ENCODE measurements at places on chromosomes 3 and 15. TPM values are rescaled to one million over a fixed set of nuclear protein-coding genes. Genes with fewer than 3 reads are reported as not detected.
A peak's percentile ranks its signal among the peaks of the same experiment; 100 is the strongest.

DNA sequence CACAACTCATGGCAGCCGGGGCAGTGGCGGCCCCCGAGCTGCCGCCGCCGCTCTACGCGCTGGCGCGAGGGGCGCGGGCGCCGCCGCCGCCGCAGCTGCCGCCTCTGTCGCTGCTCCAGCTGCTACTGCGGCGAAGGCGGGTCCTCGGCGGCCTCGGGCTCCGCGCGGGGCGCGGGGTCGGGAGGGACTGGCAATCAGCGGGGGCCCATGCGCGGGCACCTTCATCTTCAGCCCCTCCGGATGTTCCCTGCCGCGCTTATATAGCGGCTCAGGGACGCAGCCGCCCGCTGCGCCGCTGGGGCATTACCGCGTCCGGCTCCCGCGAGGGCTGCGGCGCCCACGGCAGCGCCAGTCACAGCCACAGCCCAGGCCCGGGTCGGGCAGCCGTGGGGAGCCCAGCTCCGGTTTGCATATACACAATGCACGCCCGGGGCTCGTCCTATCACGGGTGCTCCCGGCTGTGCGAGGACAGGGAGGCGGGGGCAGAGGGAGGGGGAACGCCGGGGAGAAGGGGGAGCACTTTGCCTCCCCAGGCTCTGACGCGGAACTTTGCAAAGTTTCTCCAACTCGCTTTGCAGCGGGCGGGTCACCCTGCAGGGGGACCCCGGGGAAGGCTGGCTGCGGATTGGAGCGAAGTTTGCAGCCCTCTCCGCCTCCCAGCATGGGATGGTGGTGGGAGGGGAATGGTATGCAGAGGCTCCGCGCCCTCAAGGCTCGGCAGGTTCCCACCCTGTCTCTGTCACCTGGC lies at the start of gene VGLL3:
Gene VGLL3, minus strand, starts transcription at position 416 of the 748 bp plus-strand sequence. Its CDS starts 406 bp downstream, at position 10.
- no peak for DNase-seq
- peaks cover 10% of the 10 kb centered on the region for H3K27me3 ChIP-seq
- no peaks in the 10 kb centered on the region for H3K36me3 ChIP-seq
- peak within 1 kb of the TSS; percentile 63 for H3K4me3 ChIP-seq

DNA sequence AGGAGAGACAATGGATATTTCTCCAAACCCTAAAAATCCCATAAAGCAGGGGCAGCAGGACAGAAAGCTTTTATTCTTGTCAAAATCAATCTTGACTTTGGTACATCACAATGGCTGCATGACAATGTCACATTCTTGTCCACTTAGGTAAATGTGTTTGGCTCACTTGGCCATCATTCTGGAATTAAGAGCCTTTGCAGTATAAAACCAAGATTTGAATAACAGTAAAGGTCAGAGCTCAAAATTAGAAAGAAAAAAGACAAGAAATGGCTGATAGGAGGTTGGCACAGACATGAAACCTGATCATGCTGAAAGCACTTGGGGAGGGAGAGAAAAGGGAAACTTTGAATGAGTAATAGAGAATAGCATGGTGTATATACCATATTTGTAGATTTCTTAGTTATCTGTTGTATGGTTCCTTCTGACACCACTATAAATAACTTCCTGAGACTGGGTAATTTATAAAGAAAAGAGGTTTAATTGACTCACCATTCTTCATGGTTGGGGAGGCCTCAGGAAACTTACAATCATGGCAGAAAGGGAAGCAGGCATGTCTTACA lies 158.5 kb upstream of the SGO1 start:
- no peak overlapping the region for H3K27ac ChIP-seq
- no peaks in the 10 kb centered on the region for H3K4me1 ChIP-seq
- no peak for DNase-seq
- no peaks in the 10 kb centered on the region for H3K27me3 ChIP-seq
- H3K36me3 ChIP-seq = no peaks in the 10 kb centered on the region

GRCh38 chr3:39122813-39123212 lies 15.3 kb downstream of the TTC21A start:
- peaks cover 9% of the 10 kb centered on the region for H3K27me3 ChIP-seq
- no peaks in the 10 kb centered on the region for H3K36me3 ChIP-seq
- H3K4me3 ChIP-seq = no peak overlapping the region
- H3K4me1 ChIP-seq = peaks cover 10% of the 10 kb centered on the region
- no peak overlapping the region for H3K27ac ChIP-seq

DNA sequence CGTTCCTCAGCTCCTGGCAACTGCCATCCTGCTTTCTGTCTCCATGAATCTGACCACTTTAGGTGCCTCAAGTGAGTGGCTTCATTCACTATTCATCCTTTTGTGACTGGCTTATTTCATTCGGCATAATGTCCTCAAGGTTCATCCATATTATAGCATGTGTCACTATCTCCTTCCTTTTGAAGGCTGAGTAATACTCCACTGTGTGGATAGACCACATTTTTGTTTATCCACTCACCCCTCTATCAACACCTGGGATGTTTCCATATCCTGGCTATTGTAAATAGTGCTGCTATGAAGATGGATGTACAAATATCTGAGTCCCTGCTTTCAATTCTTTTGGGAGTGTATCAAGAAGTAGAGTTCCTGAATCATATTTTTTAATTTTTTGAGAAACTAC lies 98.8 kb downstream of the ADAMTS17 start:
- H3K36me3 ChIP-seq = no peaks in the 10 kb centered on the region
- no peaks in the 10 kb centered on the region for H3K4me1 ChIP-seq
- no peak for DNase-seq
- H3K4me3 ChIP-seq = no peak overlapping the region
- no peaks in the 10 kb centered on the region for H3K27me3 ChIP-seq
- no peak overlapping the region for H3K27ac ChIP-seq

DNA sequence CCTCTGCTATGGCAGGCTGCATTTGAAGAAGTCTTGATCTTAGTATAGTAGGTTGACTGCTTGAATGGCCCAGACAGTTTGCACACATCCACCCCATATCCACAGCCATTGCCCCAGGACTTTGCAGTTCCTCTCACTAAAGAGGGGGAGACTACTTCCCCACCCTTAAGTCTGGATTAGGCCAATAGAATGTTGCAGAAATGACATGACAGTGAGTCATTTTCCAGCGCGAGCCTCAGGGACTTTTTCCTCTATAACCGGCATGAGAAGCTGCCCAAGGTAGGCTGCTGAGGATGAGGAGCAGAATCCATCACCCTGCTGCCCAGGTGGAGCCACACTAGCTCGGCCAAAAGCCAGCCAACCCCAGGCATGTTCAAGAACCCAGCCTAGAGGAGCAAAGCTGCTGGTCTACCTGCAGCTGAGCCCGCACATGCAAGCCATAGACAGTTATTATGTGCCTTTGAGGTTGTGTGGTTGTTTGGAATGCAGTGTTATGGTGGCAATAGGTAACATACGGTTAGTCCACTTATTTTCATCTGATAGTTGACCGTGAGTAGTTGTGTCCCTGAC lies 113.9 kb downstream of the TLE3 start:
- no peaks in the 10 kb centered on the region for H3K4me1 ChIP-seq
- H3K4me3 ChIP-seq = no peak overlapping the region
- H3K36me3 ChIP-seq = no peaks in the 10 kb centered on the region
- no peak overlapping the region for H3K27ac ChIP-seq
- DNase-seq = no peak
- H3K27me3 ChIP-seq = peaks cover 25% of the 10 kb centered on the region

GRCh38 chr15:59166601-59167265 lies 39.9 kb upstream of the LDHAL6B start:
- no peak overlapping the region for H3K27ac ChIP-seq
- no peaks in the 10 kb centered on the region for H3K27me3 ChIP-seq
- H3K4me3 ChIP-seq = no peak overlapping the region
- DNase-seq = no peak
- H3K36me3 ChIP-seq = no peaks in the 10 kb centered on the region

GRCh38 chr15:41499109-41499851 lies 5.6 kb downstream of the ITPKA start:
- peaks cover 5% of the 10 kb centered on the region for H3K27me3 ChIP-seq
- no peaks in the 10 kb centered on the region for H3K36me3 ChIP-seq
- H3K4me3 ChIP-seq = no peak overlapping the region
- DNase-seq = no peak
- peaks cover 3% of the 10 kb centered on the region for H3K4me1 ChIP-seq

- peaks cover under 1% of the 10 kb centered on the region for H3K4me1 ChIP-seq
- no peak for DNase-seq
- no peak overlapping the region for H3K27ac ChIP-seq
- no peaks in the 10 kb centered on the region for H3K36me3 ChIP-seq
- H3K4me3 ChIP-seq = no peak overlapping the region
Measured at GRCh38 chr3:106190296-106190695, 321.5 kb upstream of the CBLB start.

- no peaks in the 10 kb centered on the region for H3K4me1 ChIP-seq
- no peaks in the 10 kb centered on the region for H3K27me3 ChIP-seq
- H3K4me3 ChIP-seq = no peak overlapping the region
- DNase-seq = no peak
- H3K27ac ChIP-seq = no peak overlapping the region
Measured at GRCh38 chr3:50266017-50266416, 2.9 kb upstream of the SEMA3B start.

GRCh38 chr15:65611888-65612615 lies 1.1 kb upstream of the INTS14 start:
- DNase-seq = no peak
- peak overlapping the region; percentile 94 for H3K4me3 ChIP-seq
- peak overlapping the region; percentile 94 for H3K27ac ChIP-seq
- no peaks in the 10 kb centered on the region for H3K27me3 ChIP-seq
- H3K36me3 ChIP-seq = no peaks in the 10 kb centered on the region
- peaks cover 6% of the 10 kb centered on the region for H3K4me1 ChIP-seq

DNA sequence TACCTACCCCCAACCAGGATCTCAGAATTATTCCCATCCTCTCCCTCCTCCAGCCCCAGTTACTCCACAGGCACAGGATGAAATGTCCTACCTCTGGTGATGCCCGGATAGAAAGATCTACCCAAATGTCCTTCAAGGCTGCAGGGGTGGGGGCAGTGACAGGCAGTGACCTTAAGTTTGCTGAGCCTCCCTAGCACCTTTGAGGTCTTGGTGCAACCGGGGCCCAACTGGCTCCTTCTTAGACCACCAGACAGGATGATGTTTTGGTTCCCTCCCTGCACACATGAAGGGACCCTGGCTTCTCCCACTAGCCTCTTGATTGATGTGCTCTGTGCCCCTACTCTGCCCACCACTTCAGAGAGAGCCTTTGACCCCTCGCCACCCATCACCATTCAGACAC lies 36.4 kb downstream of the EXOG start:
- H3K4me1 ChIP-seq = no peaks in the 10 kb centered on the region
- H3K27me3 ChIP-seq = no peaks in the 10 kb centered on the region
- H3K27ac ChIP-seq = no peak overlapping the region

DNA sequence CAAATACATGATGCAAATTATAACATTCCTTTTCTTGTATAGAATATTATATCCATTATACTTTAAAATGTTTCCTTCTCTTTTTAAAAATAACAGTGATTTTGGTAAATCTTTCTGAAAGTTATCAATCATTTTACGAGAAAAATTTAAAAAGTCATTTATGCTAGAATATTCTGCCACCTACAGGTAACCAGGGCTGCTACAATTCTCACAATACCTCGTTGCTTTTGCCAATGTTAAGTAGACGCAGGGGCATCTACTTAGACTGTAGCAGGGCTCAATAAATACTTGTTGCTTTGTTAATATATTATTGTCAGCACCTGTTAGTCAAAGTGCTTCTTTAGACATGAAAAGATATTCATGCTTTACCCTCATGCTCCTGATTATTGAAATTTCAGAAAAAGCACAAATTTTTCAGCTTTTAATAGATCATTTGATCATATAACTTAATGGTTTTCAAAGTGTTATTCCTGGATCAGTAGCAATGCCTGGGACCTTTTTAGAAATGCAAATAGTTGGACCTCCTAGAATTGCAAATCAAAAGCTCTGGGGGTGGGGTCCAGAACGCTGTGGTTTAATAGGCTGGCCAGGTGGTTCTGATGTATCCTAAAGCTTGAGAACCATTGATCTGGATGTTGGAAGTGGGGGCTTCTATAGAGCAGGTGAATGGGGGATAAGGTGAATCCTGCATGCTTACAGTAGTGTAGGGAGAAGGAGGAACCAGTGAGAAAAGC lies 223.6 kb upstream of the PDZRN3 start:
- no peak overlapping the region for H3K27ac ChIP-seq
- no peak overlapping the region for H3K4me3 ChIP-seq
- no peaks in the 10 kb centered on the region for H3K4me1 ChIP-seq
- H3K36me3 ChIP-seq = no peaks in the 10 kb centered on the region

DNA sequence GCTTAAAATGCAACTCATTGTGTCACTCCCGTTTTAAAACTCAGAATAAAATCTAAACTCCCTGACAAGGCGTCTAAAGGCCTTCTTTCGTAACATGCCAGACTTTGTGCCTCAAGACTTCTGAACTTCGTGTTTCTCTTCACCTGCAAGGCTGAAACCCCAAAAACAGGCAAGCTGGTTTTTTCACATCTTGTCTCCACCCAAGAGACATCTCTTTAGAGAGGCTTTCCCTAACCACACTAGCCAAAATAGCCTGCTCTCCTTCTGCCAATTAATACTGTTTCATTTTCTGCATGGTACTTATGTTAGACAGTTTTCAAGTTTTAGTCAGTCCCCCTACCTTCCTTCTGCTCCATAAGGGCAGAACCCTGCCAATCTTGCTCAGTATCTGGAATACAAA lies 41.6 kb downstream of the RAF1 start:
- H3K4me3 ChIP-seq = no peak overlapping the region
- no peaks in the 10 kb centered on the region for H3K27me3 ChIP-seq
- H3K4me1 ChIP-seq = peaks cover 21% of the 10 kb centered on the region
- H3K27ac ChIP-seq = no peak overlapping the region
- H3K36me3 ChIP-seq = no peaks in the 10 kb centered on the region
- no peak for DNase-seq

DNA sequence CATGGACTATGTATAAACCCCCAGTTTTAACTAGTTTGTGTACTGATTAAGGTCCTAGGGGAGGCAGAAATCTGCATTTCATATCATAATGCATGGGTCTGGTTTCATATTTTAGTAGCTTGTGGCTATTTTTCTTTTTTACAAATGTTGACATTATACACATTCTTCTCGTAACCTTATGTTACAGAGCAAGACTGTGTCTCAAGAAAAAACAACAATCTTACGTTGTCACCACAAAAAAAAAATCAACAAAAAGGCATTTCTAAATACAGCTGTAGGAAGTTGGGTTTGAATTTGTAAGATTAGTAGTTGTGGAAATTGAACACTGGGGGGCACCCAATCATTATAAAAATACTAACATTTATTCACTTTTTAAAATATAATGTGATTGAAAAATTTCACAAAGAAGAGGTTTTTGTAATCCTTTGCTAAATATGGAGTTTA lies 17.9 kb downstream of the SERP1 start:
- H3K4me1 ChIP-seq = no peaks in the 10 kb centered on the region
- no peak overlapping the region for H3K27ac ChIP-seq
- H3K36me3 ChIP-seq = no peaks in the 10 kb centered on the region

- H3K27me3 ChIP-seq = peaks cover 44% of the 10 kb centered on the region
- no peak overlapping the region for H3K4me3 ChIP-seq
- H3K4me1 ChIP-seq = no peaks in the 10 kb centered on the region
- H3K36me3 ChIP-seq = no peaks in the 10 kb centered on the region
Measured at GRCh38 chr15:66188464-66188863, 65.1 kb downstream of the MEGF11 start.

- no peaks in the 10 kb centered on the region for H3K4me1 ChIP-seq
- DNase-seq = no peak
- no peak overlapping the region for H3K4me3 ChIP-seq
- H3K36me3 ChIP-seq = no peaks in the 10 kb centered on the region
Measured at GRCh38 chr3:82329300-82329699, 567.9 kb upstream of the GBE1 start.

- peak; percentile 53 for DNase-seq
- no peak overlapping the region for H3K27ac ChIP-seq
Measured at GRCh38 chr3:63818282-63819150, 583 bp upstream of the C3orf49 start.

The FBXO40 gene
- total RNA-seq = not detected

The TEX55 gene
- not detected for total RNA-seq

The ATP6V1A gene
- 23.7 TPM for total RNA-seq

The ISLR gene
- not detected for total RNA-seq

The KCNMB3 gene
- total RNA-seq = 1.1 TPM

The RPSA gene
- total RNA-seq = 1,965 TPM

The ZNF35 gene
- total RNA-seq = 3.0 TPM

The IL17RC gene
- total RNA-seq = 0.77 TPM

The GNAT1 gene
- total RNA-seq = not detected

The LYZL4 gene
- not detected for total RNA-seq

Data from T-cell (primary cell).